ENCODE measurements at places on chromosomes 11 and 22. TPM values are rescaled to one million over a fixed set of nuclear protein-coding genes. Genes with fewer than 3 reads are reported as not detected.

The FOLR2 gene
- 7.9 TPM for polyA plus RNA-seq

The OR51E2 gene
- 0.84 TPM for polyA plus RNA-seq

The NOX4 gene
- 40.7 TPM for polyA plus RNA-seq

The RFPL2 gene
- polyA plus RNA-seq: 0.28 TPM

The TIMM10B gene
- 37.9 TPM for polyA plus RNA-seq

The PTPRJ gene
- 23.8 TPM for polyA plus RNA-seq

The SYT8 gene
- 0.40 TPM for polyA plus RNA-seq

The TTLL1 gene
- 18.5 TPM for polyA plus RNA-seq

The SYT13 gene
- 11.5 TPM for polyA plus RNA-seq

The OR10A2 gene
- 0.09 TPM for polyA plus RNA-seq

The LRRC55 gene
- 4.5 TPM for polyA plus RNA-seq

The RAG2 gene
- 1.3 TPM for polyA plus RNA-seq

The MUC2 gene
- polyA plus RNA-seq: 0.03 TPM

The CRYBB2 gene
- polyA plus RNA-seq: 0.52 TPM
